Stimulated activated CD8-positive, alpha-beta memory T cell treated with anti-CD3 and anti-CD28 coated beads, Interleukin-4, amount 100 ng/mL, for 4 hours (primary cell): ENCODE measurements at places on chromosomes 4 and X.

DNA sequence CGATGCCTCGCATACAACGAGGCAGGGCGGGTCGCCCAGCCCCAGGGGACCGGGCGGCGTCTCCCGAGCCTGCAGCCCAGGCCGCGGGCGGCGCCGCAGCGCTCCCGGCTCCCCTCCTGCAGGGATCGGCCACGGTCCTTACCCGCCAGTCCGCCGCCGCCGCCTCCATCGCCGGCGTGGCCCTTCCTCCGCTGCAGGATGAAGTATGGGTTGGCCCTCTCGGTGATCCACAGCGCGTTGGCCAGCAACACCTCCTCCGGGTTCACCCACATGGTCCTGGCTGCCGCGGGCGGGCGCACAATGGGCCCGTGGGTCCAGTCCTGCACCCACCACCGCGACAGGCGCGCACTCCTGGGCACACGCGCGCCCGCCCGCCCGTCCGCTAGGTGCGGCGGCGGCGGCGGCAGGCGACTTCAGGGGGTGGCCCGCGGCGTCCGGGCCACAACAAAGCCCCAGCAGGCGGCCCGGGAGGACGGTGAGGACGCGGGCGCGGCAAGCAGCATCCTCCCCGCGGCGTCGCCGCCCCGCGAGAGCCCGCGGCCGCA, 339 bp downstream of the TBC1D9 start:
- DNase-seq: no peak

- no peak for DNase-seq
These were observed 769 bp downstream of the TCEAL1 start for GRCh38 chrX:103629318-103630170.

DNA sequence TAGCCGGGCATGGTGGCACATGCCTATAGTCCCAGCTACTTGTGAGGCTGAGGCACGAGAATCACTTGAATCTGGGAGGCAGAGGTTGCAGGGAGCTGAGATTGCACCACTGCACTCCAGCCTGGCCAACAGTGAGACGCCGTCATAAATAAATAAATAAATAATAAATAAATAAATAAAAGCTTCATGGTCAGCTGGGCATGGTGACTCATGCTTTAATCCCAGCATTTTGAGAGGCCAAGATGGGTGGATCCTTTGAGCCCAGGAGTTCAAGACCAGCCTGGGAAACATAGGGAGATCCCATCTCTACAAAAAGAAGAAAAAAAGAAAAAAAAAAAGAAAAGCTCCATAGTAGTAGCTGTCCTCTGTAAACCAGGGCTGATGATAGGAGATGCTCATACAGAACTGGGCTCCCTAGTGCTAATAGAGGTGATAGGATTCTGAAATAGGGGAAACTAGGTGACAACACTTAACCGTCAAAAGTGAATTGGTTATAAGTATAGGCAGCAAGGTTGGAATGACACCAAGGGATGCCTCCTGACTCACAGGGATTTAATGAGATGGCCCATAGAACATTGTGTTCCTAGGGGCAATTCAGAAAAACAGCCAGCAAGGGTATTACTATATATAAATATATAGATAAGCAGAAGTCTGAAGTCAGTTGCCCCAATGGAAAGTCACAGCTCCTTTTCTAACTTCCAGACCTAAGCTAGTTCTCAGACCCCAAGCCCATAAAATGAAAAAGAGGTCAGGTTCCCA, 41.8 kb upstream of the ARHGEF6 start:
- no peak for DNase-seq

- DNase-seq: no peak
These were observed 53.8 kb upstream of the VCX start for GRCh38 chrX:7789200-7789599.

- DNase-seq: no peak
These were observed 171.0 kb downstream of the GALNTL6 start for GRCh38 chr4:171983935-171984805.

DNA sequence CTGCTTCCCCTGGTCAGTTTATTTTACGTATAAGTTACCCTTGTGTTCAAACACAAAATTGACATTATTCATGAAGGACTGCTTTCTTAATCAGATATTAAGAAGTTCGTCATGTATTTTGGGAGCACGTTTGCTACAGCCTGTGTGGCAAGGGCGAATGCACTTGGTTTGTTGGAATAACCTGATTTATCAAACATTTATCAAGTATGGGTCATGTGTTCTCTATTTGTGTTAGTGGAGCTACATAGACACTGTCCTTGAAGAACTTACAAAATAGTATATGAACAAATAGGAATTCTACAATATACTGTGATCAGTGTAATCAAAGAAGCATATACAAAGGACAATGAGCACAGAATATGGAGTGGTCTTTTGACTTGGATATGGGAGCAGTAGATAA, 22.4 kb downstream of the RAB33B start:
- DNase-seq: no peak

DNA sequence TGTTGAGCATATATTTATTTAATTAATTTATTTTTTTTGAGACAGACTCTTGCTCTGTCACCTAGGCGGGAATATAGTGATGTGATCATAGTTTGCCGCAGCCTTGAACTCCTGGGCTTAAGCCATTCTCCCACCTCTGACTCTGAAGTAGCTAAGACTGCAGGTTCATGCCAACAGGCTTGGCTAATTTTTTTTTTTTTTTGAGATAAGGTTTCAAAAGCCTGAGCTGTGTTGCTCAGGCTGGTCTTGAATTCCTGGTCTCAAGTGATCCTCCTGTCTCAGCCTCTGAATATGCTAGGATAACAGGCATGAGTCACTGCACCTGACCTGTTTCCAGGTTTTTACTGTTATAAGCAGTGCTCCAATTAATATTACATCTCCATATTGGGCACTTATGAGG, 4.8 kb downstream of the ADD1 start:
- no peak for DNase-seq

GRCh38 chr4:66694739-66695138, 850.6 kb downstream of the CENPC start:
- DNase-seq: no peak

DNA sequence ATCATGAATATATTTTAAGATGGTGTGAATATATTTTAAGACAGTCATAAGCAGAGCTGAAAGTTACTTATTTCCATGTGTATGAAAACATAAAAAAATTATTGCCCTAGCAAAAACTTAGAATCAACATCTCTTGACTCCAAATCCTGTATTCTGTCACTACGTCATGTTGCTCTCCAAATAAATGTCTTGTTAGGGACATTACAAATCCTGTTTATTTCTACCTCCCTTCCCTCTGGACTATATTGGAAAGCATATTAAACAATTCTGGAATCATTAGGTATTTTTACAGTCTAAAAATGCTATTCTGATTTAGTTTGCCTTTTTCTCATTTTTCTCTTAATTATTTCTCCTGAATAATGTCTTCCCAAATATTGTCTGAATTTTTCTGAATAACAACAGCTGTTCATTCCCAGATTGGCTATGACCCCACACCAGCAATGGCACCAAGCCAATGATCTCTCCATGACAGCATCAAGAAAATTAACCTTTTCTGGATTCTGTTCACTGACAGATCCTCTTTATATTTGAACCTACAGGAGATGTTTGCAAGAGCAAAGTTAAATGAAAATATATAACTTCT, 523.1 kb downstream of the IQCM start:
- DNase-seq: no peak
